Stimulated activated CD4-positive, alpha-beta T cell treated with anti-CD3 and anti-CD28 coated beads, Interleukin-1b, Interleukin-23, amount 100 ng/mL, for 48 hours (primary cell): ENCODE measurements at places on chromosomes 2 and 18.

DNA sequence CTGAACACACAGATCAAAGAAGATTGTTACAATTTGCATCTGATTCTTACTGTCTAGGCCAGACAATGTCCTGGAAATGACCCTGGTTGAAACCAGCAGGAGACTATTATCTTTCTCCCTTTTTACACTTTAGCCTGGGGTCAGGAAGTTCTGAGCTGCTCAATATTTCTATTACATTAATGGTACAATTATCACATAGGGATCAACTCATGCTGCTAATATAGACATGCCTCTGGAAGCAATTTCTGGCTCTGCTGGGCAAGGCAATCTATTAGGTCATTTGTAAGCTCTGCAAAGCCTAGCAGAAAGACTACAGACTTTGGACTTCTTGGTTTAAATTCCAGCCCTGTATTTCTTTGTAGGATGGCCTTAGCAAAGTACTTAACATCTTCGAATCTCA is 205.3 kb downstream of the LRP1B start:
- DNase-seq: no peak

GRCh38 chr2:235833971-235834620 is 334.1 kb downstream of the GBX2 start:
- DNase-seq: no peak

- DNase-seq: no peak
Measured at GRCh38 chr2:196980473-196980872, 54.0 kb upstream of the PGAP1 start.

DNA sequence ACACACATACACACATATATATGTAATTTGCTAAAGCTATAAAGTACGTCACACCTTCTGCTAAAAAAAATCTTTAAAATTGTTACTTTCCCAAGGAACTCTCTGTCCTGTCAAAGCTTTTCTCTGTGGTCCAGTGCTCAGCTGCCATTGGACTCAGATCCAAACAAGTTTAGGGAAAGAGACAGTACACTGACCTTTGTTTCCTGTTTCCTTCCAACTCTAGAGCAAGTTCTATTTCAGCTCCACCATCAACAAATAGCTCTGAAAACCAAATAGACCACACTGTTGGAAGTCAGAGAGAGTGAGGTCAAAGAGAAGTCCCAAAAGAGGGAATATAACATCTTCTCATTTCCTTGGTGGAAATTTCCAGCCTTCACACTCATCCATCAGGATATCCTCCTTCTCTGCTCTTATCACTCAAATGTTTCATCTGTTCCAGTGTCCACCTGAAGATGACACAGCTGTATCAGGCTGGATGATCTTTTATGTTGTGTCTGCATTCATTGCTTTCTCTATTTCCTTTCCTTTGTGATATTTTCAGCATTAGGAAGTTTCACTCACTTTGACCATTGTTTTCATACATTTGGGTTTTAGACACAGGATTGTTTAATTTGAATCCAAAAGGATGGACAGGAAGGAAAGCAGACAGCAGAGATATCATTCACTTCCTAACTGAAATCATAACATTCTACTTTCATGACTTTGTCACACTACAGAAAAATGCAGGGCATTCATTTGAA is 192.3 kb upstream of the NT5C1B start:
- no peak for DNase-seq

- DNase-seq: no peak
Measured at GRCh38 chr2:216147172-216148131, 38.3 kb downstream of the XRCC5 start.

DNA sequence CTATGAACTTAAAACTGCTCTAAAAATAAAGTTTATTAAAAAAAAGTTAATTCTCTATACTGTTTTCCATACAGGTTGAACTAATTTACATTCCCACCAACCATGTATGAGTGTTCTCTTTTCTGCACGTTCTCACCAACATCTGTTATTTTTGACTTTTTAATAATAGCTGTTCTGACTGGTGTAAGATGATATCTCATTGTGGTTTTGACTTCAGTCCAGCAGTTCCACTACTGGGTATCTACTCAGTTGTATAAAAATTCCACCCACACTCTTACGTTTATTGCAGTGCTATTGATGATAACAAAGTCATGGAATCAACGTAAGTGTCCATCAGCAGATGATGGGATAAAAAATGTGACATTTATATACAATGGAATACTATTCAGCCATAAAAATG is 33.7 kb downstream of the SPAG16 start:
- DNase-seq: no peak

GRCh38 chr2:96412307-96413258 is 77.0 kb downstream of the NCAPH start:
- no peak for DNase-seq

GRCh38 chr2:18639756-18640453 is 50.5 kb upstream of the NT5C1B start:
- no peak for DNase-seq

GRCh38 chr18:55354795-55355194 is 233.2 kb downstream of the TCF4 start:
- no peak for DNase-seq

DNA sequence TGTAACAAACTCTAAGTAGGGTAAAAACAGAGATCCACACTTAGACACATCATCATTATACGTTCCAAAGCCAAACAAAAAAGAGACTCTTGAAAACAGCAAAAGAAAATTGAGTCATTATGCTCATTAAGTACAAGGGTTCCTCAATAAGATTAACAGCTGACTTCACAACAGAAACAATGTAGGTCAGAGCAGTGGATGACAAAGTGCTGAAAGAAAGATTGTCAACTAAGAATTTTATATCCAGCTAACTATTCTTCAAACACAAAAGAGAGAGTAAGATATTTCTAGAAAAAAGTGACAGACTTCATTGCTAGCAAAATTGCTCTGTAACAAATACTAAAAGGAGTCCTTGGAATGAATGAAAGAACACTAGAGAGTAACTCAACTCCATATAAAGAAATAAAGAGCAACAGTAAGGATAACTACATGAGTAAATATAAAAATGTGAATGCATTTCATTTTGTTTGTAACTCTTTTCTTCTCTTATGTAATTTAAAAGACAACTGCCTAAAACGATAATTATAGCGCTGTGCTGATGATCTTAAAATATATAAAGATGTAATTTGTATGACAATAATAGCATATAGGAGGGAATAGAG is 23.8 kb upstream of the DNER start:
- no peak for DNase-seq

GRCh38 chr18:37330173-37330572 is 235.4 kb downstream of the CELF4 start:
- no peak for DNase-seq

GRCh38 chr18:42310956-42311355 is 355.9 kb downstream of the PIK3C3 start:
- DNase-seq: no peak

- DNase-seq: no peak
Measured at GRCh38 chr18:61333746-61334490, 688 bp downstream of the CDH20 start.

GRCh38 chr2:60377825-60378224 is 175.6 kb downstream of the BCL11A start:
- no peak for DNase-seq

- DNase-seq: no peak
Measured at GRCh38 chr2:46332686-46333281, 35.6 kb downstream of the EPAS1 start.

- no peak for DNase-seq
Measured at GRCh38 chr2:161344692-161345091, 36.5 kb downstream of the PSMD14 start.
